NCI-H1105 treated with DMSO at 0.1 percent for 48 hours (cell line): ENCODE measurements at places on chromosomes 5 and 9.

DNA sequence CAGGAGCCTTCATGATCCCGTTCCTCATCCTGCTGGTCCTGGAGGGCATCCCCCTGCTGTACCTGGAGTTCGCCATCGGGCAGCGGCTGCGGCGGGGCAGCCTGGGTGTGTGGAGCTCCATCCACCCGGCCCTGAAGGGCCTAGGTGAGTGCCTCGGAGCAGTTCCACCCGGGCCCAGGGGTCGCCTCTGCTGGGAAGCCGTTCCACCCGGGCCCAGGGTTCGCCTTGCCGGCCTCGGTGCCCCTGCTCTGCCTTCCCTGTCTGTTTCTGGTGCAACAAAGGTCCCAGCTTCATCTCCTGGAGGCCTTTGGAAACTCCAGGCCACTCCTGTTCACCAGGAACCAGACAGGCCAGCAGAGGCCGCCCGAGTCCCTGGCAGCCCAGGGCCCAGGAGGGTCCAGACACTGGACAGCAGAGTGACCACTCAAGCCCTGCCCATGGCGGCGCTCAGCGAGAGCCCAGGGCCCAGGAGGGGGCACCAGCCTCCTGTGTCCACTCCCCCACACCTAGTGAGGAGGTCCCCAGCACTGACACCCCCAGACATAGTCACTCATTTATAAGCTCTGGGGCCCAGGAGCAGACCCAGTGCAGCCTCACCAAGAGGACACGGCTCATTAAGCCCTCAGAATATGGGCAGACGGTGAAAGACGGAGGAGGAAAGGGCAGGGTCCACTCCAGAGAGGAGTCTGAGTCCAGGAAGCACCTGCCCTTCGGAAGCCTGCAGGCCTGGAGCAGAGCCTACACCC, 7.5 kb downstream of the SLC6A19 start:
- DNase-seq, result no peak

DNA sequence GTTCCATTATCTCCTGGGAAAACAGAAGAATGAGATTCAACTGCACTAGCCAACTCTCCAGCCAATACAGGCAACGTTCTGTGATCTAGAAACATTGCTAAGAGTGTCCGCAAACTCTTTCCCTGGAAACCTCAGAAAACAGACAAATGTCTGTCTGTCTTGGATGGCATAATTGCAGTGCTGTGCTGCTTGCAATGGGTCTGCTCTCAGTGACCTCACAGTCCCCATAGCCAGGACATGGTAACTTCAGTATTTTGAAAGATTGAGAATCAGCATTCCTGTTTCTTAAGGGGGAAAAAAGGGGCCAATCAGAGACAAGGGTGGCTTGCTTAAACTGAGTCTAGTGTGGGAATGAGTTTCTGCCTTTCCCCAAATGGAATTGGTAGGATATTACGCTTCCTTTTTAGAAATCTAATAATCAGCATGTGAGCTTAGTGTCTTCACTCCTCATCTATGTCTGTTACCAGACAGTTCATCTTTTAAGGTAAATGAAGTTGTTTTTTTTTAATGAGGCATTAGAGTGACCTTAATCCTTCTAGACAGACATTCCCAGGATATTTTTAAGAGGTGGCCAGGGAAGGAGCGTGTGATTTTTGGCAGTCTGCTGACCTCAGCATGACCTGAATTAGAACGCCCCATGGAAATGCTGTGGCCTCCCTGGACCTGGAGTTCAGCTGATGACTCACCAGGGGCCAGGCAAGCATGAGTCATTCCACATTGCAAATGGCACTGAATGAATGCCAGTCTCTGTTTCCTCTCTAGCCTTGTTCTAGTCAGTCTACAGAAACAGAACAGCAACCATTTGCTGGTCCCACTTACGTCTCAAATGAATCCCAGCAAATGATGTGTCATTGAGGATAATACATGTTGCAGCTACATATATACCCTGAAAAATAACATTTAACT, 210.2 kb upstream of the ACTBL2 start:
- DNase-seq, result no peak

DNA sequence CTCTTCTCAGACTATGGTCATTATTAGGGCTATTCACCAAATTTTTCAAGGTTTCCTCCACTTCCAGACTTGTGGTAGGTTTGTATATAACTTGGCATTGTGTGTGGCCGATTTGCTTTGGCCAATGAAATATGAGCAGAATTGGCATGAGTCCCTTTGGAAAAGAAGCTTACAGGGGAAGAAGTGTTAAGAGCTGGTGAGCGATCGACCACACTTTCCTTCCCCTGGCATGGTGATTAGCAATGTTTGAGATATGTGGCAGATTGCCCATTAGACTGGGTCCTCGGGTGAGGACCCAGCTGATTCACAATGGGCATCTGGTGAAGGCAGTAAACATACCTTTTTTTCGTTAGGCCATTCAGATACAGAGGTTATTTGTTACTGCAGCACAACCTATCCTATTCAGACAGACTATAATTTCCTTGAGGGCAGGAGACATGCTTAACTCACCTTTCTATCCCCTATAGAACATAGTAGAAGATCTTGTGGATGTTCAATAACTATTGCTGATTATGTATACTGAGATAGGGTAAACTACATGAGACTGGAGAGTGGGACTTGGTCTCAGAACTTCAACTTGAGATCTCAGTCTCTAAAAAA, 62.8 kb upstream of the KLF9 start:
- DNase-seq, result no peak

- no peak for DNase-seq
These were observed at the start of gene KCNMB1 for GRCh38 chr5:170388818-170389549. Gene KCNMB1, minus strand, starts transcription at chr5:170389367. Its CDS starts 3,920 bp downstream, at chr5:170385447.

DNA sequence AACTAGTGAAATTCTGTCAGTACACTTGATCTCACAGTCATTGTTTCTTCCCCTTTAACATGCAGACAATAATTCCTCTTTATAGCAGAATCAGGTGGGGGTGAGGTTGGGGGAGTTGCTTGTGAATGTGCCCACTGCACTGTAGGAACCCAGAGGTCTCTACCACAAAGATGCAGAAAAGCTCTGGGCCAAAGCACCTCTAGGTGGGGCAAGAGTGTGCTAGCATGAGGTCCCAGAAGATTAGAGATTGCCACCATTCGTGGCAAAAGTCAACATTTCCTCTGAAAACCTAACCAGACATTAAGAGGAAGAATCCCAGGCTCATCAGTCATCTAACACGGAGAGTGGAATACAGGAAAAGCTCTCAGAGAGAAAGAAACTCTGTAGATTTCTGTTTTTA, 74.5 kb downstream of the PTCD2 start:
- DNase-seq, result no peak

GRCh38 chr5:163809473-163809872, 304.1 kb downstream of the MAT2B start:
- DNase-seq, result no peak

- DNase-seq, result peak; percentile 54
These were observed 157.0 kb upstream of the RASEF start for GRCh38 chr9:83219924-83220438.

- no peak for DNase-seq
These were observed 100.1 kb upstream of the LRRTM2 start for GRCh38 chr5:138975098-138975847.

- DNase-seq, result no peak
These were observed 111.7 kb downstream of the TLR4 start for GRCh38 chr9:117815948-117816347.

DNA sequence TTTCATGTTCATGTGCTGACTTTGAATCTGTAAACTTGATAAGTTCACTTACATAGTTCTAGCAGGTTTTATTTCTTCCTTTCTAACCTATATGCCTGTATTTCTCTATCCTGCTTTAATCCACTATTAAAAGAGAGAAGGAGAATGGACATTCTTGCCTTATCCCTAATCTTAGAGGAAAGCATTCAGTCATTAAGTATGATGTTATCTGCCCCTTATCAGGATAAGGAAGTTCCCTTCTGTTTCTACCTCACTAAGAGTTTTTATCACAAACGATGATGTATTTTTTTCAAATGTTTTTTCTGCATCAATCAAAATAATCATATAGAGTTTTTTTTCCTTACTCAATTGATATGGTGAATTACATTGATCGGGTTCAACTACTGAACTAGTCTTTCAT, 33.1 kb downstream of the DRD1 start:
- DNase-seq, result no peak

GRCh38 chr9:136275655-136276429, 28.1 kb downstream of the CCDC187 start:
- no peak for DNase-seq

DNA sequence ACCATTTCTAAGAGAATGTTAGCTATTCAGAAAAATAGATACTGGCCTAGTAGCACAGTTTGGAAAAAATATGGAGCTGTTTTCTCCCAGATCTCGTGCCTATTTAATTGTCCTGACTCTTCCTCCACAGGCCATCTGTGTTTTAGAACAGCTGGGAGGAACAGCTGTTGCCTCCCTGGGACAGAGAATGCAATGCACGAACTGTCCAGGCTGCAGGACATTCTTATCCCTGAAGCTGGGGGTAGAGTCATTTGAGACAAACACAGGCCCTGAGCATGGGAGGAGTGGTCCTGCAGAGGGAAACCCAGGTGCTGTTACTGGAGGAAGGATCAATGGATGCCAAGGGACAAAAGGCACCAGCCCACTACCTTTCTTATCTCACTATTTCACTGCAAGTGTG, 20.9 kb upstream of the SPARC start:
- no peak for DNase-seq

GRCh38 chr5:141692919-141693725, 11.1 kb upstream of the ARAP3 start:
- DNase-seq, result no peak

- no peak for DNase-seq
These were observed 92.1 kb downstream of the TLE4 start for GRCh38 chr9:79663878-79664277.

DNA sequence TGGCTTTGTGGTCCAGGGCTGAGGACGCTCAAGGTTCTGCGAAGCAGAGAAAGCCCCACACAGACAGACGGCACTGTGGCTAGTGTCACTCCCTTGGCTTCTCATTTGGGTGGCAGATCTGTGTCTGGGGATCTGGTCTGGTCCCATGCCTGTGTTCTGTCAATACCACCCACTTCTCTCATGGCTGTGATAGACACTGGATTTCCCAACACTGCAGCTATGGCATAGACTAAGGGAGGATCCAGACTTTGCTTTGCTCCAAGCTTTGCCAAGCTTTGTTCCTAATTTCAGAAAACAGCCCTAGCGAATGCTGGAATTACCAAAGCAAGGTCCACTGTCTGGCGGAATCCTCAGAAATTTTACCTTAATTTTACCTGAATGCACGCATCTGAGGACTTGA, 62.1 kb downstream of the GADD45G start:
- no peak for DNase-seq

GRCh38 chr9:70259512-70259802, 679 bp downstream of the SMC5 start:
- DNase-seq, result no peak

DNA sequence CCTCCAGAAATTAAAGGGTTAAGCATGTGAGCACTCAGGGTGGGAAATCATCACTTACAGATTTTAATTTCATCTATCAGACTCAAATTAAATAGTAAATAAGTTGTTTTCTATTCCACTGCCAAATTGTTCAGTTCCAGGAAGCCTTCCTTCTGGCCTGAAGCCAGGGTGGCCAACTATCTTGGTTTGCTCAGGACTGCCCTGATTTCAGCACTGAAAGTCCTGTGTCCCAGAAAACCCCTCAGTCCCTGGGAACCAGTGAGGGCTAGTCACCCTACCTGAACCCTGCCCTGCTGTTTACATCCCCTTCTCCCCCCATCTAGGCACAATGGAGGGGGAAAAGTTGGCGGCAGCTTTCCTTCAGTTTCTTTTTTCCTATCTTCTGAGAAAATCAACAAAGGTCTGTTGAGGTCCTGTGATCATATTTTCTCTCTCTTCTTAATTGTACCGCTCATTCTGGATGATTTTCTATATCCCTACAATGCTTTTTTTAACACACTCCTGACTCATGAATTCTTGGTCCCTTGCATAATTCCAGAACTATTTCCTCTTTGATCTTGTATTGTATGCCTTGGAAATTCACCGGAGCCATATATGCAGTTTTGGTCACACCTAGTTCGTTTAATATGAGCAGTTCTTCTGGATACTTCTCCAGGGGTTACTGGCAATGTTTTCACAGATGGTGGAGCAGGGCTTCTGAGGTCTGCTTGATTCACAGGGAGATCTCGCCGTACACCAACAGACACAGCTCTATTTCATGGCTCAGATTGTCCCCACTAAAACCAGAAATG, 103.8 kb downstream of the MAP1B start:
- no peak for DNase-seq

DNA sequence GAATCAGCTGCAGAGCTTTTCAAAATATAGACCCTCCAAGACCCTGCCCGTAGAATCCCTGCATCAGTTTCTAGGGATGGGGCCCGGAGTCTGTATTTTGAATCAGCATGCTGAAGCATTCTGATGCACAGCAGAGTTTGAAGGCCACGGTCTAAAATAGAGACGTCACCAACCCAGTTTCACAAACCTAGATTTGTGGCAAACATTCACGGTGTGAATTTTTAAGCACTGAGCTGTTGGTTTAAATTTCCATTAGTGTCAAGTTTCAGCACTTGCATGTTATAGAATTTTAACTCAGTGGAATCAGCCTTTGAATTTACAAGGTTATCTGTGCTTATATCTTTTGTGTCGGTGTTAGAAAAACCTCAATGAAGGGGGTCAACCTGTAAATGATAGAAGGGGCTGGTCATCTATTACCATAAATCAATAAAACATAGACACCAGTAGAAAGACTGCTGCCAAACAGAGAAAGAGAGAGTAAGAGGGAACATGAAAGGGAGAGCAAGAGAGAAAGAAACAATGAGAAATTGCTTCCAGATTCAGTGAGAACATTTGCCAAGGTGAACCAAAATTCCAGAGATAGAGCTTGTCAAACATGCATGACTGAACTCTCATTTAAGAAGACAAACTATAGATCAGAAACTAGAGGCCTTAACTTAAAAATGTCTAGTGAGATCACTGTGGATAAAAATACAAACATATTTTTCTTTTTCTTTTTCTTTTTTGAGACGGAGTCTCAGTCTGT, 414.9 kb downstream of the ZSWIM6 start:
- no peak for DNase-seq

DNA sequence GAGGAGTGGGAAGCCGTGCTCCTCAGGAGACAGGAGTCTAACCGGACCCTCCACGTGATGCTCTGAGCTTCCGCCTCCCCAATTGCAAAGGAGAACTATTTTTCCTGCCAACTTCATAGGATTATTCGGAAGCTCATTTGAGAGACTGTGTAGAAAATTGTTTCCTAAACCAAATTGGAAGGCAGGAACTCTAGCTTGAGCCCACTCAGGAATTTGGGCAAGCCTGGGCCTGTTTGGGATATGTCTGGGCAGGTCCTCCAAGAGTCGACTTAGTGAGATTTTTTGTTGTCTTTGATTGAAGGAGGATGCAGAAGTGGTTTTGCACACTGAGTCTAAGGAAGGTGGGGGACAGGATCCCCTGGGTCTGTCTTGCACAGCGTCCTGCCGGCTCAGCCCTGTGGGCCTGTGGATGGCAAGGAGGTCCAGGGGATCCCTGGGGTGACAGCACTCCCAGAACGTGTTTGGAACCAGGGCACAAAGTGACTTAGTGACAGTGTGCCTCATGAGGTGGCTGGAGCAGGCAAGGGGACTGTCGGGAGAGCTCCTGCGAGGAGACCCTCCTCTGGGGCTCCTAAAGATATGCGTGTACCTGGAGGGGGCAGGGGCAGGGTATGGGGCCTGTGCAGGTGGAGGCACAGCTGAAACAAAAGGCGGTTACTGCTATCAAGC, 283.3 kb downstream of the NSG2 start:
- peak; percentile 15 for DNase-seq
